Activated CD4-positive, alpha-beta T cell treated with anti-CD3 and anti-CD28 coated beads for 4 hours (primary cell): ENCODE measurements at places on chromosomes 5 and 9.

DNA sequence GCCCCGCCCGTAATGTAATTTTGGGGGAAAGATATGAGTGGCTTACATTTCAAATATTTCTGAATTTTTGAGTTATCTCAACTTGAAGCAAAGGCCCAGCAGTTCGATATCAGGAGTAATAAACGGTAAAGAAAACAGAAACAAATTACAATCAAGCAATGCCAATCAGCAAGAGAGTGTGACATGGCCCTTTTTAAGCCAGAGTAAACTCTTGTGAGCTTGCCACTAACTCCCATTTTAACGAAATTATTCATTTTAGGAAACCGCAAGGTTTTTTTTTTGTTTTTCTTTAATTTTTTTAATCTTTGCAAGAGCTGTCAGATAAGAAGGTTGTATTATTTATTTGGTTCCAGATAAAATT is 17.6 kb upstream of the CDK7 start:
- DNase-seq, result no peak

DNA sequence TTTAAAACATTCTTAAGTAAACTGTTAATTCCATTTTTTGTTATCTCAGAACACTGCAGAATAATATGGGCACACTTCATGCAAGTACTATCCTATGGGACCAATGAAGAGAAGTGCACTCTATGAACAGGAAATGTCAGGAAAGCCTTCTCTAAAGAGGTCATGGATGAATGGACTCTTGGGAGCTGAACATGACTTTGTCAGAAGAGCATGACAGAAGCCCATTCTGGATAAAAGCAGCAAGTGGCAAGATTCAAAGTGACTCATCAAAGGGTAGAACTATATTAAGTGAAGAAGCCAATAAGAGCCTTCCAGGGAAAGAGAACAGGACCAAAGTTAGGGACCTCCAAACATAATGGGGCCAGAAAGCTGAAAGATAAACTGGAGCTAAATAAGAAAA is 94.0 kb downstream of the RAPGEF6 start:
- DNase-seq, result no peak

- no peak for DNase-seq
These were observed 116.0 kb downstream of the PSD2 start for GRCh38 chr5:139911425-139912120.

DNA sequence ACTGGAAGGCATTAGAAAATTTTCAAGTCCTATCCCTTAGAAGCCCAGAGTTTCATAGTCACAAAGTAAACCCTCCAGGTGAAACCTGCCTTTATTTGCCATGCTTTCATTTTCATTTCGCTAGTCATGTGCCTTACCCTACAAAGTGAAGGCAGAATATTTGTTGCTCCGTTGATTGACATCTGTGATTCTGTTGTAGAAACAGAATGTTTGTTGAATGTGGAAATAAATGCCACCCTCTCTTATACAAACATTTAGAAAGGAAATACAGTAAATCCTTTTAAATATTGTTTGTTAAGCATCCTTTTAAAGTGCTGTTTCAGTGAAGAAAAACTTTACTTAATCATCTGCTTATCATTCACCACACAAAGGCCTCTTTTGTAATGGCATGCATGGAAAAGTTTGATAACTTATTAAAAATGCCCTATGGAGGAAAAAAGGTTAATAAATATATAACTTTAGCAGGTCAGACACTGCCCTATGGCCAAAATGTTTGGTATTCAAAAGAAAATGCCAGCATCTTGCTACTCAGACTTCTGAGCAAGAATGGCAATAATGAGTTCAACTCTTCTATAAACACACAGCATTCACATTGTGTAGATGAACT is 34.3 kb upstream of the CAST start:
- no peak for DNase-seq

DNA sequence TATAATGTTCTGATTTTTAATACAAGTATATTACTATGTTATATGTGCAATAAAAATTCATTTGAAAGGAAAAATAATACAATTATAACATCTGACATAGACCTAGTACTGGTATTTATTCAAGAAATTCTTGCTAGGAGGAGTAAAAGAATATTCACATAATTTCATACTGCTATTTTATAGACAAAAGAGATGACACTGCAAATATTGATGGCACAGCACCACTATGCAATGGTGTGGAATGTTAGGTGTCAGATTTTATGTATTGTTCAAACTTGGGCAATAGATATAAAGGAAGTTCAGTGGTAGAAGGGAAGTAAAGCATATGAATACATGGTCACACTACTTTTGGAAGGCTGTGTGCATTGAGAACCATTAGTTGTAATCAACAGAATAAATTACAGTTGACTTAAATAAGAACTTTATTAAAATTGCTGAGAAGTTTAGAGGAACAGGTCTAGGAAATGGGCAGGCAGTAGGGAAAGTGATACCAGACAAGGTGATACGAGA is 143.9 kb downstream of the OR2K2 start:
- no peak for DNase-seq

DNA sequence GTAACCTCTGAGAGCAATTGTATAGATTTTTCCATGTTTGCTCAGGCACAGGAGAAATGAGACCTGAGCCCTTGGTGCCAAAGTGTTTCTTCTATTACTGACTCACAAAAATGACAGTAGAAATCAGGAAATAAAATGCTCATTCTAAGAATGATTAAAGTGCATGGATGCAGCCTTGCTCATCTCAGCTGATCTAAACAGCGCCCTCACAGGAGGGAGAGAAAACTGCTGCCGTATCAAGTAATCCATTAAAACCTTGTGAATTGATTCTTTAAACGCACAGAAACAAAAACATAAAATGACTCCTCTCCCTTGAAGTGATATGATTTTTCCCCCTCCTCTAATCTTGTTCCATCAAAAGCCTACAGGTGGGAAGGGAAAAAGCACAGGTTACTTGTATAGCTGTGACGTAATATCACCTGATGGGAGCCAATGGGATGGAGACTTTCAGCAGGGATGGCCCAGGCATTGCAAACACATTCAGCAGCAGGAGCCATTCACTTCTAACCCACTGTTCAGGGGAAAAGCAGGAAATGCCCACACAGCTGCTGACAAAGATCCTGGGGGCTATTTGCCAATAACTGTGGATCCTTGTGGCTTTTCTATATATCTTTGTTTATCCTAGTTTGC is 76.7 kb downstream of the PLCXD3 start:
- no peak for DNase-seq

GRCh38 chr9:23524607-23525155 is 301.4 kb downstream of the ELAVL2 start:
- no peak for DNase-seq

DNA sequence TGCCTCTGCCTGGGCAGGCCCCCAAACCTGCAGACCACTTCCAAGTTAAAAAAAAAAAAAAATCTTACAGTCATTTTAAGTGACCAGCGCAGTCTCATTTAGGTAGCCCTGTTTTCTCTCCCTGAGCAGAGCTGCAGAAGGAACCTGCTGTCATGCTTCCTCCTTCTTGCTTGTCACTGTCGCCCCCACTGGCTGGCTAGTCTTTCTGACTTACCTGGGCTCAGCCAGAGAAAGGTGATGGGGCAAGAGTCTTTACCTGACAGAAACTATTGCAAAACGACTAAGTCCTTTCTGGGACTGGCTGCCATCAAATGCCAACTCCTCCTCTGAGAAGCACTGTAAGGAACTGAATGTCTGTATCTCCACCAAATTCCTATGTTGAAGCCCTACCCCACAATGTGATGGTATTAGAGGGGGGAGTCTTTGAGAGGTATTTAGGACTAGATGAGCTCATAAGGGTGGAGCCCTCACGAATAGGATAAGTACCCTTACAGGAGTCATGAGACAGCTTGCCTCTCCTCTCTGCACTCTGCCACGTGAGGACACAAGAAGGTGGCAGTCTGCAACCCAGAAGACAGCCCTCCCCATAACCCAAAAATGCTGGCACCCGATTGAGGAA is 58.4 kb upstream of the SHC3 start:
- no peak for DNase-seq

GRCh38 chr5:8188874-8189565 is 320.1 kb downstream of the MTRR start:
- DNase-seq, result no peak

DNA sequence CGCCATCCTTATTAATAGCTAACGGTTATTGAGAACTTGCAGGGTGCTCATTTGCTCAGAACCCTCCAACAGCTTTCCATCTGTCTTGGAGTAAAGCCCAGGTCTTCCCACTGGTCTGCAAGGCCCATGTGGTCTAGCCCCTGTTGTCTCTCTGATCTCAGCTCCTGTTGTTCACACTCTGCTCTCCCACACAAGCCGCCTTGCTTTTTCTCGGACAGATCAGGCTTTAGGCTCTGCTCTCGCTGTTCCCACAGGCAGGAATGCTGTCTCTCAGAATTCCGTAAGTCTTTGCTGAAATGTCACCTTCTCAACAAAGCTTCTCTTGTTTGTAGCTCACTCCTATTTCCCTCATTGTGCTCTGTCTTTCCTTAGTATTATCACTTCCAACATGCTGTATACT is 34.3 kb downstream of the GPR107 start:
- no peak for DNase-seq

GRCh38 chr9:16530669-16531642 is 339.5 kb downstream of the BNC2 start:
- DNase-seq, result no peak

- no peak for DNase-seq
These were observed 516.7 kb downstream of the NTRK2 start for GRCh38 chr9:85186218-85186585.

GRCh38 chr5:75512383-75513074 is 838 bp downstream of the POLK start:
- no peak for DNase-seq

- DNase-seq, result no peak
These were observed 160.4 kb upstream of the CDH12 start for GRCh38 chr5:23013395-23013998.

- DNase-seq, result no peak
These were observed 42.2 kb downstream of the LEAP2 start for GRCh38 chr5:132915681-132916080.

GRCh38 chr5:132103332-132103951 is 29.9 kb downstream of the CSF2 start:
- DNase-seq, result peak; percentile 75

DNA sequence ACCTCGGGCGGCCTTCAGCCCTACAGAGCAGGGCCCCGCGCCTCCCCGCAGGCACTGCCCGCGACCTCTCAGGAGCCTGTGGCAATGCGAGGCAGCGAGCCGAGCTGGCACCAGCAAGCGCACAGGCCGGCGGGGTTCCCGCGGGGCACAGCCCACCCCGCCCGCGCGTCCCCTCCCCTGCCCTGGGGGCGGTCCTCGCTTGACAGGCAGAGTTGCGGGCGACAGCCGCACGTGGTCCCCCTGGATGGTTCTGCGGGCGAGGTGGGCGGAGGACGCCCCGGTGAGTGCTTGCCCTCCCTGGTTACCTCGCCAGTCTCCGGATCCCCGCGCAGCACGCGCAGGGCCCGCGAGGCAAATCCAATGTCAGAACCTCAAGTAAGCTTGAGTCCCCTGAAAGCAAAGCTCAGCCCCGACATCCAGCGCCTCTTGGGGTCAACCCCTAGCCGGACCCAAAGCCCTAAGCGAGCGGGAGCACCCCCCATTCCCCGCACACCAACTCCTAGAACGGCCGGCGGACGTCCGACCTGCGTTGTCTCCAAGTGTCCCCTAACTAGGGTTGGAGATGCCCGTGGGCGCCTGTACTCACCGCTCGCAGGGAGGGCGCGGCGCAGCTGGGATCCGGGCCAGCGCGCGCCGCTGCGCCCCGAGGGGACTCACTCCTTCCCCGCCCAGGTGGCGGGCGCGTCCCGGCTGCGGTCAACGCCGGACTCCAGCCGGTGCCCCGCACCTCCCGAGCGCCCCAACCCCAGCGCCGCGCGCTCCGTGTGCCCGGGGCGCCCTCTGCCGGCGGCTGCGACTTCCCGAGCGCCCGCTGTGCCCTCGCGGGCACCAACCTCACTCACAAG is at the start of gene DRD1:
Gene DRD1 (minus strand): TSS at position 123 of the 845 bp plus-strand sequence. CDS start 1,083 bp downstream, outside the sequence.
- DNase-seq, result peak; percentile 41

- no peak for DNase-seq
These were observed 103.2 kb downstream of the SNCAIP start for GRCh38 chr5:122415030-122415800.

DNA sequence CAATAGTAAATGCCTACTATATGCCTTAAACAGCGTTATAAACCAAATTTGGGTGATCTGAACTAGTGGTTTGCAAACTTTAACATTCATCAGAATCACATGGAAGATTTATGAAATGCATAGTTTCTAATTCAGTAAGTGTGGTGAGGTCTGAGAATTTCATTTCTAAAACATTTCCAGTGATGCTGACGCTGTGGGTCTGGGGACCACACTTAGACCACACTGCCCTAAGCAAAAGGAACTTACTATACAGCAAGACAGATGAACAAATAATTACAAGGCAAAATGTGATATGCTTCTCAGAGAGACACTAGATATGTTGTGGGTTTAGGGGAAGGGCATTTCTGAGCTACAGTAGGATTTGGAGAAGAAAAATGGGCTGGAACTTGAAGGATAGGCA is 72.6 kb downstream of the OXCT1 start:
- no peak for DNase-seq

DNA sequence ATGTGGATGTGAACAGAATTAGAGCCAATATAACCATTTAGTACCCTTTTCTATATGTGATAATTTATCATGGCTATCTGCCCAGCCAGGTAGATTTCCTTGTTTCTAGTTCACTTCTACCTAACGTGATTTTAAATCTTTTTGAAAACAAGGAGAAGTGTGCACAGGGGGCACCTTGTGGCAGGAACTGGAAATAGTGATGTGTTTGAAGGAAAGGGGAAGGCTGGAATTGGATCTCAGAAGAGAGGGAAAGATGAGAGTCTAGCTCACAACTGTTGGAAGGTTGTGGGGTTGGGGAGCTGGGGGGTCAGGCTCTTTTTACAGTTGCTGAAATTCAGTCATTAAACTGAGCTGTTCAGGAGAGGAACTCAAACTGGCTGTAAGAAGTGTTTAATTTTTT is 219.5 kb downstream of the KCTD16 start:
- DNase-seq, result no peak

DNA sequence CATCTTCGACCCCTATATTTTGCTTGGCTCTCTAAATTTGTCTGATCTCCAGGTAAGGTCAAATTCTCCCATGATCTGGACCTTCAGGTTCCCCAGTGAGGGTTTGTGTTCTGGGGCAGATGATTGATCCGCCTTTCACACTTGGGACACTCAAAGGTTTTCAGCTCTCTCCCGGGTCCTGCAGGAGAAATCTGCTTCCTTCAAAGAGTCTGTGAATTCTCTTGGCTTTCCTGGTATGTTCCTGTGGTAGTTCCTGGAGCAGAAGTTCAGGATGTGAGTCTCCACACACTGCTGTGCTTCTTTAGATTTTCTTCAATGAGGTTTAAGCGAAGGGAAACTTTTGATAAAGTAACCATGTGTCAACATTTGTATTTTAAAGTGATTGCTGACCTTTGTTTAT is 318.0 kb downstream of the TAF11L14 start:
- DNase-seq, result no peak

DNA sequence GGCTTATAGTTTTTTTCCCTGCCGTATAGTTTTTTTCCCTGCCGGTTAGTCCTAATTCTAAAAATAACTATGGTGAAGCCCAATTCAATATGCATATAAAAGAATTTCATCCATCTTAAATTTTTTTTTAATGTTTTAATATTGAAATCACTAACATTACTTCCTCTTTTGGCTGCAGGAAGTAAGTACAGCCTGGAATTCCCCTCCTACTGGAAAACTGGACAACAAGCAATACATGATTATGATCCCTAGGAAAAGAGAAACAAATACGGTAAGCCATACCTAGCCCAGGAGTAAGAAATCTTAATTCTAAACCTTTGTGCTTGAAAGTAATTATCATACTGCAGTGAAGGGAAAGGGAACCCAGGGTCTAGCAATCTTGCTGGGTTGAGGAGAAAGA is 119.0 kb downstream of the NR3C1 start:
- no peak for DNase-seq
